ENCODE measurements at places on chromosomes 2 and 18. TPM values are rescaled to one million over a fixed set of nuclear protein-coding genes. Genes with fewer than 3 reads are reported as not detected.

Gene AQP12A
- not detected for total RNA-seq

Gene ATP6V1C2
- total RNA-seq = not detected

Gene CIDEA
- not detected for total RNA-seq

Gene BCL11A
- 0.67 TPM for total RNA-seq

All from activated naive CD4-positive, alpha-beta T cell treated with anti-CD3 and anti-CD28 coated beads for 36 hours (primary cell).